ENCODE measurements at places on chromosomes 16 and 17. TPM values are rescaled to one million over a fixed set of nuclear protein-coding genes. Genes with fewer than 3 reads are reported as not detected.
A peak's percentile ranks its signal among the peaks of the same experiment; 100 is the strongest.

- DNase-seq, result peak; percentile 56
These were observed 69.0 kb upstream of the CHMP6 start for GRCh38 chr17:80922580-80923160.

GRCh38 chr17:66379996-66380395, 77.6 kb downstream of the PRKCA start:
- no peak for DNase-seq

Gene C1QTNF1
- total RNA-seq, result 28.3 TPM

Gene FGF11
- 1.1 TPM for total RNA-seq

GRCh38 chr17:57694051-57694450, 51.0 kb downstream of the CCDC182 start:
- no peak for DNase-seq

Gene C17orf50
- total RNA-seq, result not detected

- DNase-seq, result no peak
These were observed 34.4 kb downstream of the CMIP start for GRCh38 chr16:81478876-81479511.

GRCh38 chr17:74680941-74681340, 31.8 kb downstream of the CD300LF start:
- no peak for DNase-seq

Gene KRTAP1-1
- not detected for total RNA-seq

DNA sequence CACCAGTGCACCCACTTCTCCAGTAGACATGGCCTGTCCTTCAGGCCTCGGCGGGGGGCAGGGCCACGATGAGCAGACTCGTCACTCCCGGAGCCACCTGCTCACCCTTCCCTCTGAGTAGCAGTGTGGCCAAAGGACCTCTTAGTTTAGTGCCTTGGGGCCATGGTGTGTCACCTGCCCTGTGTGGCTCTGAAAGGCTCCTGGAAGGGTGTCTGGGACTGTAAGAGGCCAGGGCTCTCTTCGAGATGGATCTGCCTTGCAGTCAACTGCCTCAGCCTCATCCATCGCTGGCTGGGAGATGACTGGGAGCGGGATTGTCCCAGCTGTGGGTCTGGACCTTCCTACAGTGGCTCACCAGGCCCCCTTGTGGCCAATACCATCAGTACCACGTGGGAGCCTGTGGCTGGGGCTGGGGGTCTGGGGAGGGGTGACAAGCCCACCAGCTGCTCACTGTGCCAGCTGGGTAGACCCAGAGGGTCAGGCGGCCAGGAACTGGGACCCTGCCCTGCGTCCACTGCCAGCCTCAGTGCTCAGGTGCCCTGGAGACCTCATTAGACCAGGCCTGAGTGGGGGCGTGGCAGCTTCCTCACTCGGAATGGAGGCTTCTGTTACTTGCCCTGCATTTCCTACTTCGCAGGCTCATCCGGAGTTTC, 133.4 kb downstream of the OR1D5 start:
- no peak for DNase-seq

DNA sequence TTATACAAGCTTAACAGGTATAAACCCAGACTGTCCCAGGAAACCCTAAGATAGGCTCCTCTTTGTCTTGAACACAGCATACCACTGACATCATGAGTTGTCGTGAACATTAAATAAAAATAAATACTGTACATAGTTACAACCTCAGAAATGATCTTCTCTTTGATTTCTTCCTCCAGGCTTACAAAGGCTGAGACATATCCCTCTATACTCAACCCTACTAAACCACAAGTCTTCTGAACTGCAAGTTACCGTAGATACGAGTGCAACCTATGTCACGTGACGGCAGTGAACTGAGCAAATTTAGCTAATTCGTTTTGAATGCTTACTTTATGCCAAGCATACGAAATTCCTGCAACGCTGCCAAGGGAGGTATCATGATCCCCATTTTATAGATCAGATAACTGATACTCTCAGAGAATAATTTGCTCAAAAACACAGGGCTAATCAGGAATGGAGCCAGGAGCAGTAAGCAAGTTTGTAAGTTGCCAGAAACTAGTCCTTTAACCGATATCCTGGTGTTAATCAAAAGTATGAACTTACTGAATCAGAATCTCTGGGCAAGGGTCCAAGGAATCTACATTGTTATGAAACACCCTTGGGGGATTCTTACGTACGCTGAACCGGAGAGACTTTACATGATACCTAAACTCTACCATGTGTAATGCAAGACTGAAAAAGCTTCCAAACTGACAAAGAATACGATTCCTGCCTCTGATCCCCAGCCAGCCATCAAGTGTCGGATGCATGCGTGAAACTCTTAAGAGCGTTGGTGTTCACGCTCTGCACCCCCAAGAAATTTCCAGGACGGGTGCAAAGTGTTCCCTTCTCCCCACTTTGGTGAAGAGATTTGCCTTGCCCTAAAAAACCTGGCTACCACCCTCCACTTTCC, 106.2 kb downstream of the XYLT1 start:
- no peak for DNase-seq

Gene FOXF1
- total RNA-seq, result 46.4 TPM

DNA sequence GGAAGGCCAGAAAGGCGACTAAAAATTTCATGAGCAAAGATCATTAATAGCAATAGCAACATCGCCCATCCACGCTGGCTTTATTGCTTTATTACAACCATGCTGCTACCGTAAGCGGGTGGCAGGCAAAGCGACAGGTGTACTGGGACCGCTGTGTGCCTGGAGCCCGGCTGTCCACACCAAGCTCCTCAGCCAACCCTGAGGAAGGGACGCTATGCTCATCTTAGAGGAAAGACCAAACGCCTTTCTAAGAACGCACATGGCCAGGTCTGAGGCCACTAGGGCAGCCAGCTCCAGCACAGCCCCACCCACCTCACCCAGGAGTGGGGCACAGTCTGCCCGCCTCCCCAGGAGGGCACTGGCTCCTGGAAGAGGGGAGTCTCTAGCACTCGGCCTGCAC, 28.0 kb downstream of the PEMT start:
- DNase-seq, result no peak

DNA sequence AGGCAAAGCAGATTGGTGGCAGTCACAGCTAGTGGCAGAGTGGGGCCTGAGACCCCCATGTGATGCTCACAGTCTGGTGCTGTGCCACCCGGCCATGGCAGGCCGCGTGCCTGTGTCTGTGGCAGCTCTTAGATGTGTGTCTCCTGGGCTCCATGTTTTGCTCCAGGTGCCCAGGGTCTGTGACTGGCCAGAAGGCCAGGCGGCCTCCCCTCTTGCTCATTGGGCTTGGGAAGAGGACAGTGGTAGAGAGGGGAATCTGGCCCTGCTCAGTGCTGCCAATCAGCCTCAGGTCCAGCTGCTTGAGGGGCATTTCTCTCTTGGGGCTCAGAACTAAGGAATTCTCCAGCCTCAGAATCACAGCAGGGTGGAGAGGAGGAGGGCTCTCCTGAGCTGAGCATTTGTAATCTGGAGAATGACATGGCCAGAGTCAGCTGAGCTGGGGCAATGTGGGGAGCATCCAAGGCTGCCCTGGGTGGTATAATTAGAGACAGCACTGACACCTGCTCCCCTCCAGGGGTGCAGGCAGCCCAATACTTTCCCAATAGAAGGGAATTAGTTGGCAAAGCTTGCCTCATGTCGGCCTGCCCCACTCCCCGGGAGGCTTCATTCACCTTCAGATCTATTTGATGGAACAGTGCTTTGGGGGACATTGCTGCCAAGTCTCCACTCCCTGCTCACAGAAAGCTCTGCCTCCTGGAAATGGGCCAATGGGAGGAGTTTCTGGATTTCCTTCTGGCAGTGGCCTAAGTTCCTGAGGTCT, 2.7 kb upstream of the LASP1NB start:
- DNase-seq, result peak; percentile 52

DNA sequence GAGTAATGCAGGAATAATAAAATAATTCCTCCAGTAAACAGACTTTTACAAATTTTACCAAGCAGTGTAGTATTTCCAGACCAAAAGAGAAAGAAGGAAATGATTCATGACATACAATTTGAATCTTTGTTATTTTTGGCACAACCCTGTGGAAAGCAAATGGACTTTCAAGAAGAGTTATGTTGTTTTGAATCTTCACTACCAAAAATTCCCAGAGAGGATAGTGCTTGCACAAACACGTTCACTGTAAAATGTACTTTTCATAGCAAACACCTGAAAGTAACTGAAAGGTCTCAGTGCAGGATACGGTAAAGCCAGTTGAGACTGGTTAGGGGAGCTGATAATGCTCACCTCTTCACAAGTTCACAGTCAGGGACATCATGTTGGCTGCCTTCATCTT, 107.1 kb downstream of the USP22 start:
- DNase-seq, result no peak

DNA sequence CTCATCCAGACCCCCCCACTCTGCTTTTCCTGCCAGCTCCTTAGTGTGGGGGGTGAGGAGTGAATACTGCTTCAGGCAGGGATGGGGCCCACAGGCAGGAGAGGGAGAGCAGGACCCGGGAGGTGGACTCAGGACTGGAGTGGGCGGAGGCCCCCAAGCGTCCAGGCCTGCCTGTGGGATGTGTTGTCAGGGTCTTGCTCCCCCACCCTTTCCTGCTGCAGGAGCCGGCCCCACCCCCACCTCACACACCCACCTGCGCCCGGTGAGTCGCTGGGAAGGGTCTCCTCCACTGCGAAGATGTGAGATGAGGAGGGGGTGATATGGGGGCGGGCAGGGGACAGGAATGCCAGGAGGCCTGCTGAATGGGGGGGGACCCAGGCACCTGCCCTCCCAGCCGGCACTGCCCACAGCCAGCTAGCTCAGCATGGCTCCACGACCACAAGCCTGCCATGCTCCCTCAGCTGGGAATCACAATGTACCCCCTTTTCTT, 1.1 kb downstream of the FAM171A2 start:
- DNase-seq, result no peak

DNA sequence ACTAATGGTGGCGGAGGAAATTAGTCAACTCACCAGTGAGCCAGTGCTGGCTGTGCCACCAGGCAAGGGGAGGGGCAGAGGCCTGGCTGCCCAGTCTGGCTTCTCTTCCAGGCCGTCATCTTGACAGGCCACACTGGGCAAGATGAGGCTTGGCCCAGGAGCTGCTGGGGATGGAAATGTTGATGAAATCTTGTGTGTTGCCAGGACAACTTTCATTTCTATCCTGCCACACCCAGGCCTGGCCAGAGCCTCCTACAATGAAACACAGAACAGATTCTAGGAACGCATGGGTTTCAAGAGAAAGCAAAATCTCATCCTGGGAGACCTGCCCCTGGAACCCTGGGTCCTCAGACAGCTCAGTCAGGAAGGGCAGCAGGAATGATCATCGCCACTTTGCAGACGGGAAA, 9.3 kb downstream of the HEXIM2 start:
- peak; percentile 73 for DNase-seq

GRCh38 chr16:19105891-19106624, 7.7 kb upstream of the ITPRIPL2 start:
- DNase-seq, result no peak

Gene GLIS2
- 34.1 TPM for total RNA-seq

DNA sequence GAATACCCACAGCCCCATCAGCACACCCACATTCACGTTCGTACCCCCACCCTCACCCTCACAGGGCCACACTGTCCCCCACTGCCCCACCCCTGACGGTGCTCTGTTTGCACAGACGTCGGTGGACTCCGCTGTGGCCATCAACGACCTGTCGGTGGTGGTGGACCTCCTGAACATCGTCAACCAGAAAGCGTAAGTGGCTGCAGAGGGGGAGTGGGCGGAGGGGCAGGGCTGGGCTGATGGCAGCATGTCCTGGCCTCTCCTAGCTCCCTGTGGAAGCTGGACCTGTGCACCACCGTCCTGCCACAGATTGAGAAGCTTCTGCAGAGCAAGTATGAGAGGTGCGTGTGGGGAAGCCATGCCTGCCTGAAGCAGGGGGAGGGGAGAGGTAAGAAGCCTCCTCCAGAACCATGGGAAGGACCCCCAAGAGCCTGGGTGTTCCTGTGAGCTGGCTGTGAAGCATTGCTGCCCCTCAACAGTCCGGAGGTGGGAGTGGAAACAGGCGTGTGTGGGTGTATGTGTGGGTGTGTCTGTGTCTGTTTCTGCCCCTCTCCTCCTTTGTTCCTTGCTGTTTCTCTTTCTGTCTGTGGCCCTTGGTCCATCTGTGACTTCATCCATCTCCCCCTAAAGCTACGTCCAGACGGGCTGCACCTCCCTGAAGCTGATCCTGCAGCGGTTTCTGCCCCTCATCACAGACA, 20.3 kb downstream of the KATNB1 start:
- DNase-seq, result no peak

DNA sequence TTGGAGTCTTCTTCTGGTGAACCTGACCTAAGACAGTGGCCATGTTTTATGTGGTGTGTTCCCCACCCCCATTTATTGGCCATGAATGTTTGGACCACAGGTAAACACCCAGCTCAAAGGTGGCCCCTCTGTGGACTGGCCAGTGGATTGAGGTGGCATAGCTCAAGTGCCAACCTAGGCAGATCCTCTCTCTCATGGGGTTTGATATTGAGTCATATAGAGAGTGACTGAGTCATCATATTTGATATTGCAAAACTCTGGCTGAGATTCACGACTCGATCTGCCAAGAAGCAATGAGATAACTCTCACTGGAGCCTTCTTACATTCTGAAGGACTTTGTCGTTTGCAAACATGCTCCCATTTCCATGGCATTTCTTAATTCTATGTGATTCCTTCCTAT, 10.5 kb upstream of the TEKT3 start:
- DNase-seq, result no peak

Gene CACNG1
- total RNA-seq, result not detected

Gene SOST
- not detected for total RNA-seq

Gene P3H4
- 9.5 TPM for total RNA-seq

- no peak for DNase-seq
These were observed 260.1 kb downstream of the PARN start for GRCh38 chr16:14369734-14370598.

Gene TBC1D3I
- 0.72 TPM for total RNA-seq

- DNase-seq, result no peak
These were observed 5.9 kb downstream of the KSR1 start for GRCh38 chr17:27462149-27462548.

DNA sequence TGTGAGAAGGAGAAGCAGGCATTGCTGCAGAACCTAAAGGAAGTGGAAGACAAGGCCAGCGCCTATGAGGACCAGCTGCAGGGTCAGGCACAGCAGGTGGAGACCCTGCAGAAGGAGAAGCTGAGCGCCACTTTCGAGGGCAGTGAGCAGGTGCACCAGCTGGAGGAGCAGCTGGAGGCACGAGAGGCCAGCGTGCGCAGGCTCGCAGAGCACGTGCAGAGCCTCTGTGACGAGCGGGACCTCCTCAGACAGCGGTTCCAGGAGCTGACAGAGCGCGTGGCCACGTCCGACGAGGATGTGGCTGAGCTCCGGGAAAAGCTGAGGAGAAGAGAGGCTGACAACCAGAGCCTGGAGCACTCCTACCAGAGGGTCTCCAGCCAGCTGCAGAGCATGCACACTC, 41.5 kb downstream of the PLD6 start:
- DNase-seq, result no peak

- DNase-seq, result no peak
These were observed 33.3 kb downstream of the GLG1 start for GRCh38 chr16:74573622-74574021.
